ENCODE measurements at places on chromosomes 11 and 22.

- DNase-seq, result peak; percentile 26
These were observed 86.7 kb downstream of the OSBP2 start for GRCh38 chr22:30781271-30781875.

DNA sequence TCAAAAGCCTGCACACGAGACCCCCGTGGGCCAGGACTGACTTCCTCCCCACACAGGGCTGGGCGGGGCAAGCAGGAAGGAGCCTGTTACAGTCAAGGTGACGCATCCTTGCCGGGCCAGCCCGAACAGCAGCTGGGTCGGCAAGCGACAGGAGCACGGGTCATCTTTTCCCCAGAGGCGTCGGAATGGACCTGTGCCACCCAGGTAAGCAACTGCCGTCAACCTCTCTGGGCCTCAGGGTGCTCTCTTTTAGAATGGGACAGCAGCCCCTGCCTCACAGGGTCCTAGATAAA is at the start of gene CYTH4:
Gene CYTH4 (plus strand): TSS at position 124 of the 293 bp plus-strand sequence. CDS start 62 bp downstream, at position 186.
- no peak for DNase-seq

DNA sequence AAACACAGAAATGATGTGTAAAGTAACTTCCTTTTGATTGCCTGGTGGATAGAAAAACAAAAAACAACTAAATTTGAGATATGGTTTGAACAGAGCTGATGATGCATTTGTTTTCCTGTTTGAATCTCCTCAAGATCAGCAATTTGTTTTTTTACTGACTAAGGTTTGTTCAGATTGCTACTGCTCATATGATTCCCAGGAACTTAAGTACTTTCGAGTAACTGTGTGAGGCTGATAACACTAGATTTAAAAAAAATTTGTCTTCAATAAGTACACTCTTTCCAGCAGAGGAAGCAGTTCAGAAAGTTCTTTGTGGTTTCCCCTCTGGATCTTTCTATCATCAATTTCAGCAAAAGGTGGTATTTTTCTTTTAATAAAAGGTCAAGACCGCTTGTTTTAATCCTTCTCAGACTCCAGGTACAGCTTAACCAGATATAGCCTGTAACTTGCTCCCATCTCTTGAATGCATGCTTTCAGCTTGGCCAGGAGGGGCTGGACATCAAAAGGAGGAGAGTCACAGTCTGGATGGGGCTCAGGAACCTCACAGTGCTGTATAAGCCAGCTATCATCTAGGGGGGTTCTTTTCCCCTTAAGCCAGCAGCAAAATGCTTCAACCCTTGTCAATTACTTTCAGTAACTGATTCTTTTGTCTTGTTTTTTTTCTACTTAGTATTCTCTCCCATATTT is 12.3 kb upstream of the MS4A6E start:
- no peak for DNase-seq

- no peak for DNase-seq
These were observed 125.3 kb downstream of the APOL5 start for GRCh38 chr22:35842954-35843353.

GRCh38 chr11:116600930-116601329 is 171.9 kb downstream of the BUD13 start:
- DNase-seq, result no peak

DNA sequence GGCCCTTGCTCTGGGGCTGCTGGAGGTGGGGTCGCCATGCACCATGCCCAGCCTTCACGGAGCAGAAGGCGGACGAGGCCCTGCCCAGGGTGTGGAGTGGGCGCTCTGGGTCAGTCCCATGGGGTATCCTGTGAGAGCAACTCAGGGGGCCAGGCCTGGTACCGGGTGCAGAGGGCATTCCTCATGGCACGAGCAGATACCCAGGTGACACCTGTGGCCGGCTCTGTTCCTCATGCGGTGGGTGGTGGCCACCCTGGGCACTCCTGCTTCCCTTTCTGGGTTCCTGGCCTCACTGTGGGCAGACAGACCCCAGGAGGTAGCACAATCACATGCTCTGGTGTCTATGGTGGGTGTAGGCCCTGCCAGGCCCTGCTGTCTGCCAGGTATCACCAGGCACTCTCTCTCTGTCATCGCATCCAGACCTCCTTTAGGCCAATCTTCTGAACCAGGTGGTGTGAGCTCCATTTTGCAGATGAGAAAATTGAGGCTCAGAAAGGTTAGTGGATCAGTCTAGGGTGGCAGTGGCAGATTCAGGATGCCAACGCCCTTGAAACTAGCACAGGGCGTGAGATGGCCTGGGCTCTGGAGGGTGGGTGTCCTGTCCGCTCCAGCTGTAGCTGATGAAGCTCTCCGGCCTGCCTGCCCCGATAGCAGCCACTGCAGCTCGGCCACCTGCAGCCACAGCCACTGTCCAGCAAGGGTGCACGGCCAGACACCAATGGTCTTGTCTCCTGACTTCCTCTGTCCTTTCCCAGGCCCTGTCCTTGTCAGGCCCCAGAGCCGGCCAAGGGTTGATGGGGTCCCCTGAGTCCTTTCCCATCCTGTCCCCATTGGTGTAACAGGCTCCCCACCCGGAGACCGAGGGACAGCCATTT is 15.1 kb downstream of the DGKZ start:
- no peak for DNase-seq

DNA sequence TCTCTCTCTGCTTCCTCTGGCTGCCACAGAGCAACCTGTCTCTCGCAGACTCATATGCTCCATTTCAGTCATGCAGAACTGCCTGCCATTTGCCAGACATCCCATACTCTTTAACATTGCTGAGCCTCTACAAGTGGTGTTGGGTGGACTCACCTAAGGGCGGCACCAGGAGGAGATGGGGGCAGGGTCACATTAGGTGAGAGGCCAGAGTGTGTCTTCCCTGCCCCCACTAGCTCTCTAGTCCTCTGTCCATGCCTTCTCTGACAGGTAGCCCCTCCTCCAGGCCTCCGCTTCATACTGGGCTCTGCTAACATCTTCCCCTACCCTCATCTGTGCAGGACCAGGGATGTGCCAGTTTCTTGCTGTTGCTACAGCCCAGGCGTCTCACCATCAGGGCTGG is 366.3 kb downstream of the TENM4 start:
- DNase-seq, result no peak

GRCh38 chr22:37741312-37741795 is 44.5 kb downstream of the TRIOBP start:
- DNase-seq, result peak; percentile 80

DNA sequence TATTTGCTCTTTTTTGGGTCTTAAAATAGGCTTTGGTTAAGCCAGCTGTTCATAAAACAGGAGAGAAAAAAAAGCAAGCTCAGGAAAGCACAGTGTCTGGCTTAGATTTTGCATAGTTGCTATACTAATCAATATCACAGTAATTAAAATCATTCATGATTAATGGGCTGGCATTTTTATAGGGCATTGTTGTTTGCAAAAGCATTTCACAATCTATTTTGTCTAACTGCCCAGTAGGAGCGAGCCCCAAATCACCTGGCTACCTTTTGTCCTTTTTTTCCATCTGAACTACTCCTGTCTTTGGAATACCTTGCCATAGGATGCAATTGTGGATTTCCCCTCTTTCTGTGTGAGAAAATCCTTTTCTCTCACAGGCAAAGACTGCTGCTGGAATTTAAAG is 619.8 kb downstream of the JRKL start:
- DNase-seq, result no peak

GRCh38 chr22:46287873-46288751 is 8.6 kb upstream of the GTSE1 start:
- DNase-seq, result no peak

GRCh38 chr11:129442171-129442570 is 66.5 kb downstream of the BARX2 start:
- DNase-seq, result no peak

- DNase-seq, result no peak
These were observed 7.5 kb downstream of the FXYD6 start for GRCh38 chr11:117868815-117869561.

DNA sequence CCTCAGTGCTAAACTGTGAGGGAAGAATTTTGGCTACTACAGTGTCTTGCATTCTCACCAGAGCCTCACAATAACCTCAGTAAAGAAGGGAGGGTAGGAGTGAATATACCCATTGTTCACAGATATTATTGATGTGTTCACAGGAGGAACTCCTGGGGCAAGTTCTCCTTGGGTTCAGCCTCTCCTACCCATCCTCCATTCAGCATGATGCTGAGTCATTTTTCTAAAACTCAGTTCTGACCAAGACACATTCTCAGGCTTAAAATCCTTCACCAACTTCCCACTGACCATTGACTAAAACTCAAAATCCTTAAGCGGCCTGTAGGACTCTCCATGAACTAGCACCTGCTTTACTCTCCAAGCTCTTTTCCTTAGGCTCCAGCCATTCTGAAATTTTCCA is 48.7 kb downstream of the SYTL2 start:
- DNase-seq, result no peak

GRCh38 chr11:33801821-33802193 is 27.5 kb upstream of the FBXO3 start:
- no peak for DNase-seq

DNA sequence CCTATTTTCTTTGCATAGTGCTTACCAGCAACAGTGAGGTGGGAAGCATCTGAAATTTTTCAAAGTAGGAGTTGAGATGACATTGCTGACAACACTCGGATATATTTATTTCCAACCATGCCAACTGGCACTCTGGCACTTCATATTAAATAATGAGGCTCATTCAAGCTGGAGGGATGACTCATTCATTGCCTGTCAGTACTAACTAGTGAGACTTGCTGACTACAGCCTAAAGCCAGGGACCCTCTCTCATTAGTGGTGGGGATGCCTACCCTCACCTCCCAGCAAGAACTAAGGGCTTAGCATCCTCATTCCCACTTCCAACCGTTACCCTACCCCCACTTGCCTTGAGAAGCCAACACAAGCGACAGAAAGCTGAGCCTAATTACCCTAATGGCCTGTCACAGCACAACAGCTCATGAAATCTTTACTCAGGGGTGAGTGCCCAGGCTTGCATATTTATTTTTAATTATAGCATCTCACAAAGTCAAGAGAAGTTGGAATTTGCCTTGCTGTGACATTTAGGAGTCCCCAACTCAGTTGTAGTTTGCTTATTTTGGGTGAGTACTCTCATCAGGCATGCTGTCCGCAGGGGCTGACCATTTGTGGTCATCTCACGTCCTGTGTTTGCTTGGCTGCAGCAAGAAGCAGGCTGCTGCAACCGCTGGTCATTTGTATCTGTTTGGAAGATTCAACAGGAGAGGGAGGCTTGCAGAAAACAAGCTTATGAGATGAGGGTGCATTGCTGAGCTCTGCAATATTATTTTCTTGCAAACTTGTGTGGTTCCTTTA is 181.6 kb upstream of the POU2AF2 start:
- DNase-seq, result no peak

DNA sequence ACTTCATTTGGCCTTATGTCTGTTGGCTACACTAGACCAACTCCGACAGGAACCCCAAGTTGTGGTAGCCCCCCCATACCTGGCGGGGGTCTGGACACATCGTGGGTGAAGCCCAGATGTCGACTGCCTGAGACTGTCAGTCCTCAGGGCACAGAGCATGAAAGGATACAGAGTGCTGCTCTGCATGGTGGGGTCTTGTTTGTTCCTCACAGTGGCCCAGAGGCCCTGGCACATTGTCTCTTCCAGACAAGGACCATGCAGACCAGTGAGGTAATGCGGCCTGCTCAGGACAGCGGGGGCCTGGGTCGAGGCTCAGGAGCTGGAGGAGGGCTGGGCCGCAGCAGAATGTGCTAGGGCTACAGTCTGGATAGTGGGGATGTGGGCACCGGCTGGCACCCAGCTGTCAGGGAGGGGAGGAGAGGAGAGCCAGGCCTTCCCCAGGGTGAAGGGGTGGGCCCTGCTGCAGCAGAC is 14.6 kb downstream of the CAPN5 start:
- DNase-seq, result no peak

GRCh38 chr11:45304992-45305335 is 18.8 kb upstream of the SYT13 start:
- DNase-seq, result no peak

- DNase-seq, result no peak
These were observed 114.4 kb downstream of the SLC1A2 start for GRCh38 chr11:35304900-35305460.

DNA sequence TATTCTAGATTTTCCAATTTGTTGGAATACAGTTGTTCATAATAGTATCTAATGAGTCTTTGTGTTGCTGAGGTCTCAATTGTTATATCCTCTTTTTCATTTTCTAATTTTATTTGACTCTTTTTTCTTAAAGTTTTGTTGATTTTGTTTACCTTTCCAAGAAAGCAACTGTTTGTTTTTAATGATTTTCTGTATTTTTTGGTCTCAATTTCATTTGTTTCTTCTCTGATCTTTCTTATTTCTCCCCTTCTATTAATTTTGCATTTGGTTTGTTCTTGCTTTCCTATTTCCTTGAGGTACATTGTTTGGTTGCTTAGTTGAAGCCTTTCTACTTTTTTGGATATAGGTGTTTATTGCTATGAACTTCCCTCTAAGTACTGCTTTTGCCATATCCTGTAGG is 5.2 kb upstream of the OR52A1 start:
- DNase-seq, result no peak

- DNase-seq, result peak; percentile 80
These were observed 176.2 kb upstream of the FAT3 start for GRCh38 chr11:92048415-92048814.

GRCh38 chr11:10181811-10182210 is 112.2 kb downstream of the SBF2 start:
- DNase-seq, result no peak

DNA sequence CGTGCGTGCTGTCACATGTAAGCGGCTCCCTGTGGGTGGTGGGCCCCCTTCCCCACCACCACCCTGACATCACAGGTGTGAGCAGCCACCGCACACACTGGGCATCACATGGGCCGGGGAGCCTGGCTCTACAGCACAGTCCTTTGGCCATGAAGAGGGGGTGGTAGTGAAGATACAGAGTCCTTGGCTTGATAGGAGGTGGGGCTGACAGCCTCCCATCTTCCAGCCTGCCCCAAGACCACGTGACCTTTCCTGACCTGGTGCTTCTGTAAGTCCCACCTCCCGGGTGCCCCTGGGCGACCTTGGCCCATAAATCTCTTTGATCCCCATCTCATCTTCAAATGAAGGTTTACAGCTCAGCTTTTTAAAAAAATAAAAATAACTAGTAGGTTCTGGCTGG is 21.2 kb upstream of the MGAT3 start:
- no peak for DNase-seq

- DNase-seq, result no peak
These were observed 120.9 kb upstream of the LUZP2 start for GRCh38 chr11:24375931-24376330.

DNA sequence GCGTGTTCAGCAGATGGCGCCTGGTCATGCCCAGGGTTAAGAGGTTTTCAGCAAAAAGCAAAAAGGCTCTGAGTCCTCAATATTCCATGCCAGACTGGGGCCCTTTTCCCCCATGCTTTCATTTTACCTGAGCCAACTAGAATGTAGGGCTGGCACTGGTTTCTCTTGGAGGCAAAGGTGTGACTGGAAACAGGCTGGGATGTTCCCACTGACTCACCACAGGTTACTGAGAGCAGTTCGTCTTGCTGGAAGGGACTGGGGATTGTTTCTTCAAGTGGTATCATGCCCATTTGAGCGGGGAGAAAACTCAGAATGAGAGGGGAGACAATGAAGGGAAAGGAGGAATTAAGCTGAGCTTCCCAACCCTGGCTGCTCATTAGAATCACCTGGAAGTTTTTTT is 243.9 kb downstream of the TENM4 start:
- peak; percentile 86 for DNase-seq

DNA sequence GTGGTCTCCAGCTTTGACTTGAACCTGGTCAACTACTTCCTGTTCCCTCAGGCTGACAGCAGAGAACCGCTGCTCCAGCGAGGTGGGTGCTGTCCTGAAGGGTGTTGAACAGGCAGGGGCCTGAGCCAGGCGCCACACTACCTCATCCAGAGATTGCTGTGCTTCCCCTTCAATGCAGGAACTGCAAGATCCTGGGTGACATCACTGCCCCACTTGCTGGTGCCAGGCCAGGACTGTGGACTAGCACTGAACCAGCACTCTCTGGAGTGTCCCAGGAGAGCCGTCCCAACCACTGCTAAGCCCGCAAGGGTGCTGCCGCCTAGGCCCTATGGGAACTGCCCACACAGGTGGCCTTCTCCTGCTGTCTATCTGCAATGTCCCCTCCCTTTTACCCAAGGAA is 51.7 kb downstream of the GAB4 start:
- no peak for DNase-seq
